ENCODE measurements at places on chromosomes 5 and 9. TPM values are rescaled to one million over a fixed set of nuclear protein-coding genes. Genes with fewer than 3 reads are reported as not detected.
A peak's percentile ranks its signal among the peaks of the same experiment; 100 is the strongest.

Gene SPATA31C1
- total RNA-seq, result 0.15 TPM

Gene PTGS1
- total RNA-seq, result 1.0 TPM

Gene MTX3
- 24.1 TPM for total RNA-seq

Gene SPATA24
- total RNA-seq, result 12.9 TPM

Gene ARHGEF37
- total RNA-seq, result 0.42 TPM

Gene MRRF
- 31.6 TPM for total RNA-seq

DNA sequence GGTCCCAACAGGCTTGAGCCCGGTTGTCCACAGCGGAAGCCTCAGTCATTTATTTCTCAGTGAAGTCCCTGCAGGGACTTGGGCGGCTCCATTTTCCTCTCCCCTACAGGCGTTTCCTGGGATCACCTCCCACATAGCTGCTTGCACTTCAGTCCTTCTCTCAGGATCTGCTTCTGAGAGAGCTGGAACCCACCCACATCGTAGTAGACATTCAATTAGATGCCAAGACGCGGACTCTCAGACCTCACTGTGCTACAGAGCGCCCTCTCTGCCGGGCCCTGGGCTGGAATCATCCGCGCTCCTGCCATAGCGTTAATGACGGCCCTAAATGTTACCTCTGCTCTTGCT lies 54.0 kb upstream of the ROR2 start:
- H3K27ac ChIP-seq, result no peak overlapping the region
- H3K36me3 ChIP-seq, result no peaks in the 10 kb centered on the region
- H3K27me3 ChIP-seq, result no peaks in the 10 kb centered on the region
- H3K4me3 ChIP-seq, result no peak overlapping the region
- peak; percentile 51 for DNase-seq
- H3K4me1 ChIP-seq, result no peaks in the 10 kb centered on the region

DNA sequence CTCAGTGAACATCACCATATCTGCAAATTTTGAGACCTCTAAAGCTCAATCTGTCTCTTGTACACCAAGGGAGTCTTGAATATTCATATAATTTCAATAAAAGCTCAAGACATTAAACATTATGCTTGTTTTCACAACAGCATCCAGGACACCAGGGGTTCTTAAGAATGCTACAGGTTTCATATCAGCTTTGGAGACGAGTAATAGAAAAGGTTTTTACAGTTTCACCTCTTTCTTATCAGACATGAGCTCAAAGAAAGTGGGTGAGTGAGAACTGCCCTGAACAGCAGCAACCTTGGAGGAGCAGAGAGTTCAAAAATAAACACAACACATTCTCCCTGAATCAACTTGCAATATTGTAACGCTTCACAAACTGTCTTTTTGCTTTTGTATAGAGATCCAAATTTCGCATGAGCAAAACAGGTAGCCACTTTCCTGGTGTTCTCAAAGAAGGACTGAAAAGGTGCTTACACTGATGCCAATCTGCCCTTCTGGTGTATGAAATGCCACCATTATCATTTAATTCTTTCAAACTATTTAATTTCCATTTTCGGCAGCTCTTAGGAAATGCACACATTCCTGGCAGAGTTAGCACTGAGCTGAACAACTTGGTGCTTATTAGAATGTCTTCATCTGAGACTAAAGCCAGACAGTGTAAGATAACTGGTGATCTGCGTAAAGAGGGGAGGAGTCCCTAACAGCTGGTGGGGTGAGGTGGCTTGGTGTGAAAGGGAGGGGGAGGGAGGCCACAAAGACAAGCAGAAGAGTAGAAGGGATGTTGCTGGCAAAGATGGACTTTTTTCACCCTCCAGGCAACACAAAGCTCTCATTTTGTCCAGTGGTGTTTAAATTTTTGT lies 535.3 kb downstream of the PDE4D start:
- peaks cover 6% of the 10 kb centered on the region for H3K4me1 ChIP-seq
- H3K27me3 ChIP-seq, result no peaks in the 10 kb centered on the region
- peak; percentile 35 for DNase-seq
- no peak overlapping the region for H3K27ac ChIP-seq
- no peak overlapping the region for H3K4me3 ChIP-seq
